ENCODE measurements at places on chromosomes 1 and 21.

GRCh38 chr1:58779059-58779754, 4.6 kb downstream of the JUN start:
- no peak for DNase-seq

DNA sequence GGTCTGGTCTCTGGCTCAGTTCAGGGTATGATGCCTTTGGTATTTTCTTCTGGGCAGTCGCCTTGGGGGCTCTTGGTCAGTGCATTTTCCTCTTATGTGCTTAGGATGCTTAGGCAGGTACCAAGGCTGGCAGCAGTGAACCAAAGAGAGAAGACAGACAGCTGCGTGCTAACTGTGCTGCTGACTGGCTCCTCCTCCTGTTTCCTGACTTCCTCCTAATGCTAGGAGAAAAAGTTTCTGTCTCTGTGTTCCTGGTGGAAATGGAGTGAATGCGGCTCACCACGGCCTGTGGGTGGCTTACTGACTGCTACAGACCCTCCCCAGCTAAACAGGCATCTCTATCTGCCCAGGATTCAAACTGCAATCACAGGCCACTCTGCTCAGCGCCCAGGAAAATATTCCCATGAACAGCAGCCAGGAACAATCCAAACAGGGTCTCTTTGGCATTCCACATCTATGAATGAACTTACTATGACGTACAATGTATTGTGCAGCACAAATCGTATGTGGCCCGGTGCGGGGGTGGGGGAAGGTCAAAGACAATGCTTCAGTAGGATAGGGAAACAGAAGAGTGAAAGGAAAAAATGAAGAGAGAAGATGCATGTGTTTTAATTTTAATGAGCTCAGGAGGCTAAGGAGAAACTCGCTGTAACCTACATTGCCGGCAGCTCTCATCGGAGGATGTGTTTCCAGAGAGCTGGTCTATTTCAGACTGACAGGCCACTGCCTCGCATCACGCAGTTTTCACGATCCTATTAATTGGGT, 2.8 kb downstream of the ABCG1 start:
- DNase-seq: no peak

GRCh38 chr1:87219141-87219540, 109.5 kb upstream of the LMO4 start:
- no peak for DNase-seq

DNA sequence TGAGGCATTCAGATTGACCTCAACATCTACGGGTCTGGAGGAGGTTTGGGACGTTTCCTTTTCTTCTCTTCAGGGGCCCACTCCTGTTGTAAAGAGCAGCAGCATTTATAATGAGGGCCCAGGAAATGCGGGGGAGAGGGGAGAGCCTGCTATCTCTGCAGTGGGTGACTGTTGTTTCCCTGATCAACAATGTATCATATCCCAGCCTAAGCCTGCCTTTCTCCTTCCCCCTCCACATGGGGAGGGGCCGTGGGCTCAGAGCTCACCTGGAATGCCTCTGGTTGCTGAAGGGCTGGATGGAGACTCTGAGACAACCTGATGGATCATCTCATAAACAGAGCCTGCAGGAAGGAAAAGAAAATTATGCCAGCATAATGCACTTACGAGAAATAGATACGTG, 36.0 kb upstream of the HAO2 start:
- DNase-seq: no peak

DNA sequence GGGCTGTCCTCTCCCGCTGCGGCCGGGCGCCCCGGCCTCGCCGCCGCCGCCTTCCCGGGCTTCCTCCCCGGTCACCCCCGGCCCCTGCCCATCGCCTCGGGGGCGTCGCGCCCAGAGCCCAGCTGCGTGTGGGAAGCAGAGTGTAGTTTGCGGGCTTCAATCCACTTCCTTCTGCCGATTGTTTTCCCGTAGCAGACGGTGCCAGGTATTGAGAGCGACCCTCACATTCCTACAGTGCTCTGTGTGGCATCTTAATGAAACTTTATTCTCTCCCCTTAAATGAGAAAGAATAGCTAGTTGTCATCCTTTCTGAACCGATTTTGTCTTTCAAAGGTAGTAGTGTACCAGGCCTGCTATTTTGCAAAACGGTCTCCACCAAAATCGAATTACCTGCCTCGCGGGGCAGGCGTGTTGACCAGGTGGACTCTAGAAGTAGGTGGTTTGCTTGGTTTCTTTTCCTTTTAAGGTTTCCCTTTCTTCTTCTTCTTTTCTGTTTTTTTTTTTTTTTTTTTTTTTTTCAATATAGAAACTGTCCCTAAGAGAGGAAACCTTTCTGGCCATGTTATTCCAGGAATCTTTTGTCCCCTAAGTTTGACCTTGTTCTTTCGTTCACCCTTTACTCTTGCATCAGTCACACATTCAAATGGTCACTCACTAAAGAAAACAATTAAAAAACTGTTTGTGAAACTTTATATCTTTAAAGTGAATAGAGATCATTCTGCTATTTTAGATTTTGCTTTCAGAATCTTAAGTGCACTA, 881 bp downstream of the USP25 start:
- DNase-seq: no peak

GRCh38 chr1:172185211-172185610, 235.3 kb upstream of the C1orf105 start:
- DNase-seq: no peak

DNA sequence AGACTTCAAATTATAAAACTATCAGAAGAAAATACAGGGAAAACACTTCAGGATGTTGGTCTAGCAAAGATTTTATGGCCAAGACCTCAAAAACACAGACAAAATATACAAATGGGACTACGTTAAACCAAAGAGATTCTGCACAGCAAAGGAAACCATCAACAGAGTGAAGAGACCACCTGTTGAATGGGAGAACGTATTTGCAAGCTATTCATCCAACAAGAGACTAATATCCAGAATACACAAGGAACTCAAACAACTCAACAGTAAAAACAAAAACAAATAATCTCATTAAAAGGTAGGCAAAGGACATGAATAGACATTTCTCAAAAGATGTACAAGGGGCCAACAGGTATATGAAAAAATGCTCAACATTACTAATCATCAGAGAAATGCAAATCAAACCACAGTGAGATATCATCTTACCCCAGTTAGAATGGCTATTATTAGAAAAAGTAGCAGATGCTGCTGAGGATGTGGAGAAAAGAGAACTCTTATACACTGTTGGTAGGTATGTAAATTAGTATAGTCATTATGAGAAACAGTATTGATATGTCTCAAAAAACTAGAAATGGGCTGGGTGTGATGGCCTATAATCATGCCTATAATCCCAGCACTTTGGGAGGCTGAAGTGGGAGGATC, 112.6 kb downstream of the LRIG2 start:
- no peak for DNase-seq

Measured in NCI-H1930 (cell line).